ENCODE measurements at places on chromosomes 7 and 10. TPM values are rescaled to one million over a fixed set of nuclear protein-coding genes. Genes with fewer than 3 reads are reported as not detected.
A peak's percentile ranks its signal among the peaks of the same experiment; 100 is the strongest.

Gene MRLN
- 0.33 TPM for polyA plus RNA-seq

Gene OR2A12
- 0.04 TPM for polyA plus RNA-seq

Gene DOCK1
- 29.5 TPM for polyA plus RNA-seq

Gene CACUL1
- polyA plus RNA-seq: 24.1 TPM

Gene ITGA8
- polyA plus RNA-seq: 9.5 TPM

Gene HOXA4
- 19.7 TPM for polyA plus RNA-seq

Gene ANXA11
- 101 TPM for polyA plus RNA-seq

Gene ZNF365
- 0.48 TPM for polyA plus RNA-seq

GRCh38 chr7:53214463-53214862 lies 179.0 kb downstream of the POM121L12 start:
- H3K4me3 ChIP-seq: no peak overlapping the region
- H3K4me1 ChIP-seq: no peaks in the 10 kb centered on the region
- peaks cover 12% of the 10 kb centered on the region for H3K27me3 ChIP-seq
- H3K36me3 ChIP-seq: no peaks in the 10 kb centered on the region
- DNase-seq: no peak
- no peak overlapping the region for H3K27ac ChIP-seq

DNA sequence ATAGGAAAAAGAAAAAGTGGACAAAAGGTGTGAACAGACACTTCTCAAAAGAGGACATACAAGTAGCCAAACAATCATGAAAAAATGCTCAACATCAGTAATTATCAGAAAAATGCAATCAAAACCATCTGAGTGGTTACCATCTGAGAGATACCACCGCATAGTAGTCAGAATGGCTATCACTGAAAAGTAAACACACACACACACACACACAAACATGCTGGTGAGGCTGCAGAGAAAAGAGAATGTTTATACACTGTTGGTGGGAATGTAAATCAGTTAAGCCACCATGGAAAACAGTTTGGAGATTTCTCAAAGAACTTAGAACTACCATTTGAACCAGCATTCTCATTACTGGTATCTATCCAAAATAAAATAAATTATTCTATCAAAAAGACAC lies 145.7 kb downstream of the CYP26A1 start:
- H3K27me3 ChIP-seq: no peaks in the 10 kb centered on the region
- no peaks in the 10 kb centered on the region for H3K36me3 ChIP-seq
- no peaks in the 10 kb centered on the region for H3K4me1 ChIP-seq
- no peak overlapping the region for H3K4me3 ChIP-seq
- H3K27ac ChIP-seq: no peak overlapping the region
- no peak for DNase-seq

- H3K36me3 ChIP-seq: no peaks in the 10 kb centered on the region
- DNase-seq: no peak
- no peak overlapping the region for H3K4me3 ChIP-seq
- H3K27me3 ChIP-seq: no peaks in the 10 kb centered on the region
- H3K27ac ChIP-seq: no peak overlapping the region
Observed at GRCh38 chr7:114569220-114569619, 154.6 kb downstream of the FOXP2 start.

DNA sequence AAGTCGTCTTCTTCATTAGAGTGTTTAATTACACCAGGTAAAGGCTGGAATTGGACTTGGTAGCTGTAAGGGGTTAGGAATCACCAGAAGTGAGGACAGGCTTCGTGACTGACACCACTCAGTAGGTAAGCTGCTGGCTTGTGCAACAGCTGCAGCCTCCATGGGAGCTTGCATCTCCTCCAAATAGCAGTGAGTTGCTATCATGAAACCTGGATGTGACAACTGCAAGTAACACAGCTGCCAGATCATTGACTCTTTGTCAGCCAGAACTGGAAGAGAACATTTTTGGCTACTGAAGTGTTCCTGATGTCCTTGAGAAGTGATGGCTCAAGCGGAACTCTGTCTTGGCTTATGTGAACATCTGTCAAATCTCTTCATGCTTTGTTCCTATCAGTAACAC lies 64.1 kb upstream of the MSRB2 start:
- H3K27me3 ChIP-seq: no peaks in the 10 kb centered on the region
- DNase-seq: no peak
- no peak overlapping the region for H3K4me3 ChIP-seq
- no peak overlapping the region for H3K27ac ChIP-seq
- no peaks in the 10 kb centered on the region for H3K36me3 ChIP-seq
- no peaks in the 10 kb centered on the region for H3K4me1 ChIP-seq

DNA sequence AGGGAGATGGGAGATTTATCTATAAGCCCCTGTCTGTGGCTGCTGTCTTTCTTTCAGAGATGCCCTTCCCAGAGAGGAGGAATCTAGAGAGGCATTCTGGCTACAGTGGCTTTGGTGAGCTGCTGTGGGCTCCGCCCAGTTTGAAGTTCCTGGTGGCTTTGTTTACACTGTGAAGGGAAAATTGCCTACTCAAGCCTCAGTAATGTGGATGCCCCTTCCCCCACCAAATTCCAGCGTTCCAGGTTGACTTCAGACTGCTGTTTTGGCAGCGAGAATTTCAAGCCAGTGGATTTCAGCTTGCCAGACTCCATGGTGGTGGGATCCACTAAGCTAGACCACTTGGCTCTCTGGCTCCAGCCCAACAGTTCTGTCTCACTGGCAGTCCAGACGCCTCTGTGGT lies 951.6 kb downstream of the CCSER2 start:
- no peaks in the 10 kb centered on the region for H3K36me3 ChIP-seq
- no peak for DNase-seq
- no peaks in the 10 kb centered on the region for H3K27me3 ChIP-seq
- H3K27ac ChIP-seq: no peak overlapping the region
- H3K4me1 ChIP-seq: peaks cover 3% of the 10 kb centered on the region

DNA sequence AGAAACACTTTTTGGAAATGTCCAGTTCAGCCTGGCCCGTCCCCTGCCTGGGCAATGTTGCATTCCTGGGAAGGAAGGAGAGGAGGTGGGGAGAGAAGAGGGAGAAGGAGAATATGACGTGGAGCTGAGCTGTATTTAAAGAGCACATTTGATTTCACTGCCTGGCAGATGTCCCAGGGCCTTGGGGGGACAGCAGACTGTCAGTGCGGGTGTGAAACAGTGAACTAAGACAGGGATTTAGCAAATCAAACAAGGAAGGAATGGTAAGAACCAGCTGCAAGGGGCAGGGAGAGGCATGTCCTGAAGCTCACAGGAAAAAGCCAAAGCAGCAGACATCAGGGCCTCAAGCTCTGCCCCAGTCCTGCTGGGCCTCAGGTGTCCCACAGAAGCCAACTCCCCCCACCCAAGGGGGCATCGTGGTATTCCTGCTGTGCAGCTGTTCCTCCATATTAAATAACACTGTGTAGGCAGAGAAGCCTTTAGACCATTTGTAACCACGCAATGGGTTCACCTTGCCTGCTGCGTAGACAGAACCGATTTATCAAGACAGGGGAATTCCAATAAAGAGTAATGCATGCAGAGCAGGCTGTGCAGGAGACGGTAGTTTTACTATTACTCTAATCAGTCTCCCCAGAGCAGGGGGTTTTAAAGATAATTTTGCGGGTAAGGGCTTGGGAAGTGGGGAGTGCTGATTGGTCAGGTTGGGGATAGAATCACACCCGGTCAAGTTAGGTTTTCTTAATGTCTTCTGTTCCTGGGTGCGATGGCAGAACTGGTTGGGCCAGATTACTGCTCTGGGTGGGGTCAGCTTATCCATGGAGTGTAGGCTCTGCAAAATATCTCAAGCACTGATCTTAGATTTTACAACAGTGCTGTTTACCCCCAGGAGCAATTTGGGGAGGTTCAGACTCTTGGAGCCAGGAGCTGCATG lies 18.3 kb downstream of the LEP start:
- H3K27ac ChIP-seq: no peak overlapping the region
- no peak overlapping the region for H3K4me3 ChIP-seq

DNA sequence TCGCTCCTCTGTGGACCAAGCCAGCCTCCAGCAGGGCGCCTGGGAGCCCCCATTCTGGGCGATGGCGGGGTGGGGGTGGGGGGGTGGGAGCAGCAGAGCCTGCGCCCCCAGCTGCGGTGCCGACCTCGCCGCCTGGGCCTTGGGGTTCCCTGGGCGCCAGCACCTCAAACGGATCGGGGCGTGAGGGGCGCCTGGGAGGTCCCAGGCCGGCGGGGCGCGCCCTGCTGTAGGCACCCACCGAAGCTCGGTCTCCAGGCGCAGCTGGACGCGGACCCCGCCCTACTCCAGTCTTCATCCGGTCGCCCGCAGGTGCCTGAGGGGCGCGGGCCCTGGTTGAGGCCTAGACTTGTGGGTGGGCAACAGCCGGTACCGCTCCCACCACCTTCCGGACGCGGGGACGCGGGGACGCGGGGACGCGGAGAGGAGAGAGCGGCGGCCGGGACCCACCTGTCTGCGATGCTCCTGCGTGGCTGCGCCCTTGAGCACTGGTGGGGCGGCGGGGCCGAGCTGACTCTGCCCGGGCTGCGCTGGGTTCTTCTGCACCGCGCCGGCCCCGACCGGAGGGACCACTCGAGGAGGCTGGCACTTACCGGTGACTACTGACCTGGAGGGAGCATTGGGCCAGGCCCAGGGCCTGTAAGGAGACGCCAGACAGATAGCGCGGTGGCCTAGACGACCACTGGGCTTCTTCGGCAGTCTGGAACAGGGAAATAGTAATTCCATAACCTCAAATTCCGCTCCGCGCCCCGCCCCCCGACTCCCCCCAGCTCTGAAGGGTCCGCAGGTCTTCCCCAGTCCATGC lies 5.5 kb upstream of the KCP start:
- H3K4me3 ChIP-seq: no peak overlapping the region
- H3K27me3 ChIP-seq: peaks cover 79% of the 10 kb centered on the region
- no peak for DNase-seq
- no peak overlapping the region for H3K27ac ChIP-seq
- peaks cover 7% of the 10 kb centered on the region for H3K4me1 ChIP-seq

GRCh38 chr10:43316988-43317387 lies 50.1 kb upstream of the RASGEF1A start:
- no peak overlapping the region for H3K4me3 ChIP-seq
- H3K36me3 ChIP-seq: no peaks in the 10 kb centered on the region
- H3K4me1 ChIP-seq: peaks cover 21% of the 10 kb centered on the region
- H3K27ac ChIP-seq: peak overlapping the region; percentile 21
- no peaks in the 10 kb centered on the region for H3K27me3 ChIP-seq
- DNase-seq: peak; percentile 63

DNA sequence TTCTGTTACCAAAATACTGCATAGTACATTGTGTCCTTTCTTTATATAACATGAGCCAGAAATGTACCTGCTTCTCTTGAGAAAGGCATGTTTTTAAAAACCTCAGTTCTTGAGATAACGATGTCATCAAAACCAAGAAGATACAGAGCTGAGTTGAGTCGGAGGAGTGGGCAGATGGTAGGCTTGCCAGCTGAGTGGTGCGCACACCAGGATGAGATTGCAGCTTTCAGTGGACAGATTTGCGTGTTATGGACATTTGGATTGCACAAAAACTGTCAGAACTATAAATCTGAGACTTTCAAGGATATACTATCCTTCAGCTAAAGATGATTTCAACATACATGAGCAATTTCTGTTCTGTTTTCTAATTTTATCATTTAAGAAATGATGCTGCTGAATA lies 25.0 kb downstream of the PRKAR2B start:
- no peaks in the 10 kb centered on the region for H3K4me1 ChIP-seq
- no peak overlapping the region for H3K27ac ChIP-seq
- no peaks in the 10 kb centered on the region for H3K36me3 ChIP-seq
- H3K27me3 ChIP-seq: peaks cover 3% of the 10 kb centered on the region

DNA sequence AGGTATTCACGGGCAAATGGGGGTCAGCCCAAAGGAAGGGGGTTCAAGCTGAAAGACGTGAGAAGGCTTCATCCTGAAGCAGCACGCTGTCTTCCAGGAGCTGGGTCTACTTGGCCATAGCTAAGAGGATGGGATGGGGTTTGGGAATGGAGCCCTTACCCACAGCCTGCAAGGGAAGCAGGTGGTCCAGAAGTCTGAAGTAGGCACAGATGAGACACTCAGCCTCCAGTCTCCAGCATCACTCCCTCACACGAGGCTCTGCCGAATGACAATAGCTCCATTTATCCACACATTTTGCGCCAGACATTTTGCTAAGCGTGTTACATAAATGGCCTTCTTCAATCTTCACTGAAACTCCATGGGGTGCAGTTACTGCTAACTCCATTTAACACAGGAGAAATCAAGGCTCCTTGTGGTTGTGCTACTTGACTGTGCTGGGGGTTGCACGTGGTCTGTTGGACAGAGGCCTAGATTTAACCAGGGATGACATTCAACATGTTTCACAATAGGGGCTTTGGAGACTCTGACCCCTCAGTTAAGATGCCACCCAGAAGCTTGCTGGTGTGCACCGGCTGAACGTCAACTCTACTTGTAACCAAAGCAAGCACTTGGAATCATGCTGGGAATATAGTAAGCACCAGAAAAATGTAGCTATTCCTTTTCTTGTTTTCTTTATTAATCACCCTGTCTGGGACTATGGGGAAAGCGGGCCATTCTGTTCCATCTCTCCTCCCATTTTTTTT lies 85.3 kb downstream of the FAM241B start:
- no peak overlapping the region for H3K27ac ChIP-seq
- no peaks in the 10 kb centered on the region for H3K4me1 ChIP-seq
- no peaks in the 10 kb centered on the region for H3K36me3 ChIP-seq
- H3K4me3 ChIP-seq: no peak overlapping the region
- DNase-seq: no peak
